ENCODE measurements at places on chromosomes 2 and 18. TPM values are rescaled to one million over a fixed set of nuclear protein-coding genes. Genes with fewer than 3 reads are reported as not detected.

DNA sequence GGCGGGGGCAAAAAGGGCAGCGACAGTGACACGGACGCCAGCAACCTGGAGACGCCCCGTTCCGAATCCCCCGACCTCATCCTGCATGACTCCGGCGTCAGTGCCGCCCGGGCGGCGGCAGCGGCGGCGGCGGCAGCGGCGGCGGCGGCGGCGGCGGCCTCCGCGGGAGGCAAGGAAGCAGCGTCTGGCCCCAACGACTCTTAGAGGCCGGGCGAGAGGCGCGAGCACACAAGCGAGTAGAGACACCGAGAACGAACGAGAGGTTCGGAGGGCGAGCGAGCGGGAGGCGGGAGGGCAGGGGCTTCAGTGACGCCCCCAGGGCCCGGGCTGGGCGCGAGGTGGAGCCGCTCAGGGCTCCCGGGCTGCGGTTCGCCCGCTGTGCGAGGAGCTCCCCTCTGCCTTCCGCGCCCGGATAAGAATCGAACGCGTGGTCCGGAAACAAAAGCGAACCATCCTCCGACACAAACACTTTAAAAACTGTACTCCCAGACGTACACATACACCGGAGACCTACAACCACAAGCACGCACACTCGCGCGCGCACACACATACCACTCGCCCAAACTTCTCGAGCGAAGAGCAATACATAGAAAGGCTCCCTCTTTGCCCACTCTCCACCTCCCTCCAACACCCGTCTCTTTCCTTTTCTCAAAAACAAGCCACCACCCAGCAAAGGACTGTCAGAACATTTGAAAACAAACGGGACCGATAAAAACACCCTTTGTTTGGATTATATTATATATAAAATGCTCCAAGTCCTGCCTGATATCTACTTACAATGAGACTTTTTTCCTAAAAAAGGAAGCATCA lies 2.8 kb downstream of the SP9 start:
- peak; percentile 47 for DNase-seq

The KRTCAP3 gene
- total RNA-seq: 2.4 TPM

- no peak for DNase-seq
These were observed 160.4 kb upstream of the TMEM200C start for GRCh38 chr18:6055711-6056110.

DNA sequence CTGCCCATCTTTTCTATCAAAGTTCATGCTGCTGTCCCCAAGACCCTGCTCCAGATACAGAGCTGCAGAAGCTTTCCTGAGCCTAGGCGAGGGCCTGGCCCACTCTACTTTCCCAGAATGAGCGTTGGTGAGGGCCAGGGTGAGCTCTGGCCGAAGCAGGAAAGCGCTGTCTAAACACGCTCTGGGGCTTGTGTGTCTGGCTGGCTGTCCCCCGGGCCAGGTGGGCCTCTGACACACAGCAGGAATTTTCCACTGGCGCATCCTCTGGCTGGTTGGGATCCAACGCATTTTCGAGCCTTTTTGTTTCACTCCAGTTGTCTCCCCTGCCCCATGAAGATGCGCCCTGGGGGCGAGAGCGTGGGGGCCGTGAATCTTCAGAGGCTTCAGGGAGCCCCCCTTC lies 17.8 kb upstream of the KCNK3 start:
- DNase-seq: peak; percentile 48

GRCh38 chr2:104745846-104746245 lies 108.1 kb upstream of the POU3F3 start:
- DNase-seq: no peak

GRCh38 chr18:56538746-56539145 lies 99.6 kb downstream of the TXNL1 start:
- DNase-seq: no peak

The CASP8 gene
- total RNA-seq: 19.2 TPM

- no peak for DNase-seq
These were observed 56.4 kb downstream of the DCDC2C start for GRCh38 chr2:3759761-3760160.

The OR6B2 gene
- not detected for total RNA-seq

DNA sequence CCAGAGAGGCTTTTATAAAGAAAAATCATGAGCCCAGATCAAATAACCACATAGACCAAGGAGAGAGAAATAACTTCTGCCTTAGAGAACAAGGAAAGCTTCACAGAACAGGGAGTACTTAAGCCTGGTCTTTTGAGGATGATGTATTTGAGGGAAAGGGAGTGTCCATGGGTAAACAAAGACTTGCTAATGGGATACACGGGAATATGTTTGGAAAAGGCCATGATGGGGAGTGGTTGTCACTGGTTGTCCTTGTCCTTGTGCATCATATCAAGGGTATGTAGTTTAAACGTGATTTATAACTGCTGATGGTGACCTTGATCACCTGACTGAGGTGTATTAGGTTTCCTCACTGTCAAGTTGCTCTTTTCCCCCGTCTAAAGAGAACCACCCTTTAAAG lies 169.9 kb downstream of the FAM210A start:
- DNase-seq: no peak

- no peak for DNase-seq
These were observed 10.3 kb upstream of the CYBRD1 start for GRCh38 chr2:171512014-171512413.

DNA sequence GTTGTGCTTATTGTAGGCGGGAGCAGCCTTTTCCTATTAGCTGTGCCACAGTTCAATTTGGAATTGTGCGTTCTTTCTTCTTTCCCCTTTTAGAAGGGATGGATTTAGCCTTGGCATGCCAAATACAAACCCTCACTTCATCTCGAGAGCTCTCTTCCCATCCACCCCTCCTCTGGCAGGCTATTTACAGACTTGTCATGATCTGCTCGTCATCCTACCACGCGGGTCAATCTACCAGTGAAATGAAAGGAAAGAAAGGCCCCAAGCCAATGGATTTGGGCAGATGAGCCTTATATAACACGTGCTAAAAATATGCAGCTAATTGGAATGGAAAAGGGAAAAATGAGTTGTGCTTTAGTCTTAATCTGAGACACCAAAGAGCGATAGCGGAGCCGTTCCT lies 277.5 kb downstream of the PRKCE start:
- no peak for DNase-seq
